AG04450 (cell line): ENCODE measurements at places on chromosomes 1 and 21.

GRCh38 chr1:247681288-247681897 lies 1.9 kb upstream of the OR13G1 start:
- no peak for DNase-seq

DNA sequence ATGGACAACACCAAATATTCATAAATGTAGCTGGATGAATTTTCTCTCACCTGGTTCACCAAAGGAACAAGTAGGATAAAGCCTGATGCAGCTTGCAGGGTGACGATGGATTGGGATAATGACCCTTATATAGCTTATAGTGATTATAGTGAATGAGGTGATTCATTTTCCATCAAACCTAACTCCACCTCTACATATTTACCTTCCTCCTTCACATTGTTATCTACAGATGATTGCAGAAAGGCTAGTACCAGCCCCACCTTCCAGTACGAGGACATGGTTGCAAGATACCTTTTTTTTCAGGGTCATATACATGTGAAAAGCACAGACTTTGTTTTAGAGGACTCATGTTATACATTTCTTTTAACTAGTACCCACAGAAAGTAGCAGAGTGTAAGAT lies at the start of gene FLG2:
Gene FLG2 (minus strand): TSS at position 101 of the 400 bp plus-strand sequence. CDS start 1,122 bp downstream, outside the sequence.
- DNase-seq = no peak

- no peak for DNase-seq
These were observed 831 bp upstream of the FOXD2 start for GRCh38 chr1:47436979-47437446.

DNA sequence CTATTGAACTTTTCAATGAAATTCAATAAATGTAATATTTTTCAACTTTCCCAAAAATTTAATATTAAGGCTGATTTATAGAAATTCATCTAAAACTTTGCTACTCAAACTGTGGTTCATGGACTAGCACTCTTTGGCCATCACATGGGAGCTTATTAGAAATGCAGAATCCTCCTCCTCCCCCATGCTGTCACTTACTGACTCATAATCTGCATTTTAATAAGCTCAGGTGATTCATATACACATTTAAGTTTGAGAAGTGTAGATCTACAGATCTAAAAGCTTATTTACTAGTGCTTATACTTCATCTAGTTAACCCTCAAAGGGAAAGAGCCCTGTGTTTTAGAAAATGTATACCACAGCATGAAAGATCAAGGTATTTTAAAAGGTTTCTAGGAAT lies 84.3 kb downstream of the HS2ST1 start:
- DNase-seq = no peak

- no peak for DNase-seq
These were observed 16.3 kb downstream of the DPYD start for GRCh38 chr1:97904534-97904933.

- DNase-seq = no peak
These were observed 145.0 kb downstream of the BRINP2 start for GRCh38 chr1:177315761-177316160.

- no peak for DNase-seq
These were observed 144.5 kb downstream of the AKT3 start for GRCh38 chr1:243705585-243705984.

- DNase-seq = no peak
These were observed 66.7 kb downstream of the TTLL7 start for GRCh38 chr1:83932281-83932680.
